ENCODE measurements at places on chromosomes 5 and 9.

DNA sequence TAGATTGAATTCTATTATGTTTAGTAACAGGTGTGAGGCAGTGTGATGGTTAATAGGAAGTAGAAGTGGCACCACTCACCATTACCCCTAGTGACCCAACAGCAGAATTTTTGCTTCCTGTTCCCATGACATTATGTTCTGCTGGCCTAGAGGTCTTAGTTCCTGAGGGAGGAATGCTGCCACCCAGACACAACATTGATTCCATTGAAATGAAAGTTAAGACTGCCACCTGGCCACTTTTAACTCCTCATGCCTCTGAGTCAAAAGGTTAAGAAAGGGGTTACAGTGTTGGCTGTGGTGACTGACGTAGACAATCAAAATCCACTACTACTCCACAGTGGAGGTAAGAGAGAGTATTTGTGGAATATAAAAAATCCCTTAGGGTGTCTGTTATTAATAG lies 218.9 kb upstream of the NMUR2 start:
- DNase-seq = no peak

DNA sequence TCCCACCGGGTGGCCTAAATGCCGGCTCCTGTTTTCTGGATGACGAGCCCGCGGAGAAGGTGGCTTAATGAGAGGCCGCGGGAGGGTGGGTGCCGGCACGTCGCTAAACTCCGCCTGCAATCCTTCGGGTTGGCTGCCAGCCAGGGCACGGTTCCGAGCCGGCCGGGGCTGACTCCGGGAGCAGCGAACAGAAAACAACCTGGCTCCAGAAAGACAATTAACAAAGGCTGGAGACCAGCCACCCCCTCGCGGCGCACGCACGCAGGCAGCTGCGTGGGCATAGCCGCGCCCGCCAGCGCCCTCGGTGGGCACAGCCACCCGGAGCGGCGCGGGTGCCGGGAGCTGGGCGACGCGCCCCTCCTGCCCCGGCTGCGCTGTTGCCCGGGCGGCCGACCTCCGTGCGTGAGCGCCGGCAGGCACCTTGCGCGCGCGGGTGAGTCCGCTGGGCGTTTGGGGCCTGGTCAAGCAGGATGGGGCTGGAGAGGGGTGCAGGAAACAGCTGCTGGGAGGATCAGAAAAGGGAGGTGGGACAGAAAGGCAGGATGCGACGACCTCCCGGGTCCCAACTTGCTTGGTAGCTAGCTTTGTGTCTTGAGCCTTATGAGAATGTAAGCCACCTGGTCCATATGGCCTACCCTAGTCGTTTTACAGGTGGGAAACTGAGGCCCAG lies at the start of gene ARHGEF37:
ARHGEF37 (plus strand) TSS at position 307 of the 670 bp plus-strand sequence. CDS start 16,272 bp downstream, outside the sequence.
- DNase-seq = no peak

GRCh38 chr5:127288676-127289075 lies 1.9 kb upstream of the MEGF10 start:
- no peak for DNase-seq

DNA sequence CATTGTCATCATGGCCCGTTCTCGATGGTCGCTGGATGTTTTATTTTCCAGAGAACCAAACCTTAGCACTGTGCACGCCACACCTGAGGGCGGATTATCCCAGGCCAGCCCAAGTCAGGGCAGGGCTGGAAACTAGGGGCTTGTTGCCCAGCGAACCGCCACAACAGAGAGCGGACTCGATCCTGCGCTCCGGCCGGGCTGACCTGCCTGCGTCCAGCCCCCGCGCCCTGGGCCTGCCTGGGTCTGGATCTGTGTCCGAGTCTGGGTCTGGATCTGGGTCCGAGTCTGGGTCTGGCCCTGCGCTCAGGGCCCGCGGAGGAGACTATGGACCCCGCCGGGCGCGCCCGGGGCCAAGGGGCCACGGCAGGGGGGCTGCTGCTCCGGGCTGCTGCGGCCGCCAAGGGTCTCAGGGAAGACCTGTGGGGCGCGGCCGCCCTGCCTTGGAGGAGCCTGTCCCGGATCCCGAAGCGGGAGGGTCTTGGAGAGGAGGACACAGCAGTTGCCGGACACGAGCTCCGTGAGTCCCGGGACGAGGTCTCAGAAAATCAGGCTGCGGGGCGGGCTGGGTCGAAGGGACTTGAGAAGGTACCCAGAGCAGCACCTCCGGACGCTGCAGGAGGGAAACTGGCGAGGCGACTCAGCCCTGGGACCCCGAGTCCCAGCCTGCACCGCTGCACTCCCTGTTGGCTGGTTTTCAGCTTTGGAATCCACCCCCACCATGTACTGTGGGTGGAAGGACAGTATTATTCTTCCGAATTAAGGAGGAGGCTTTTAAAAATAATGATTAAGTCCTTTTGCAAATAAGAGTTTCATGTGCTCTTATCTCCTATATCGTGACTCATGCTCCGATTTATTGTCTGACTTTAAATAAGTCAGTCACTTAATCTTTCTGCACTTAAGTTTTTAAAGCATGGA lies at the start of gene ANKDD1B:
ANKDD1B (plus strand) TSS at position 143 of the 915 bp plus-strand sequence; CDS start at position 325, 182 bp downstream.
- no peak for DNase-seq

GRCh38 chr5:142342128-142342981 lies 17.5 kb upstream of the SPRY4 start:
- DNase-seq = no peak
